Thyroid gland (tissue), 4 donors: ENCODE measurements at places on chromosomes 11 and 22. TPM values are rescaled to one million over a fixed set of nuclear protein-coding genes. Genes with fewer than 3 reads are reported as not detected.
A peak's percentile ranks its signal among the peaks of the same experiment; 100 is the strongest.

MS4A6A gene
- total RNA-seq, result 12.1 TPM

MS4A8 gene
- not detected for total RNA-seq

LPXN gene
- total RNA-seq, result 5.8 TPM

LGALS1 gene
- 212 TPM for total RNA-seq

DNA sequence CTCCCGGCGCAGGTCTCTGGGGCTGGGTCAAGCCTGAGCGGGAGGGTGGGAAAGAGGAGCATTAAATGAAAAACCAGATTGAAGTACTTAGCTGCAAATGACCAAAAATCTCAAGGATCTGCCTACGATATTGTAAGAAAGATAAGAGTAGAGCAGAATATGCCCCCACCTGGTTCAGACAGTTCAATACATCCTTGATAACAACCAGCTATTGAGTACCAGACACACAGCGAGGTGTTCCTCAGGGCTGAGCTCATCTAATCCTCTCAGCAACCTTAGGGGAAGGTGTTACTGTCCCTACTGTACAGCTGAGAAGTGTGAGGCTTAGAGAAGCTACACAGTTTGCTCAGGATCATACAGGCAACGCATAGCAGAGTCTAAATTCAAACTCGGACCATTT lies 27.4 kb upstream of the HMGXB4 start:
- DNase-seq, result no peak
- no peak overlapping the region for H3K27ac ChIP-seq
- peaks cover 7% of the 10 kb centered on the region for H3K4me1 ChIP-seq
- H3K4me3 ChIP-seq, result no peak overlapping the region

- no peak overlapping the region for H3K27ac ChIP-seq
- no peaks in the 10 kb centered on the region for H3K36me3 ChIP-seq
- DNase-seq, result peak; percentile 32
- peaks cover 20% of the 10 kb centered on the region for H3K4me1 ChIP-seq
Measured at GRCh38 chr11:33936725-33937604, 45.1 kb upstream of the LMO2 start.

GRCh38 chr11:83449338-83449913 lies 163.3 kb upstream of the CCDC90B start:
- H3K4me3 ChIP-seq, result no peak overlapping the region
- no peaks in the 10 kb centered on the region for H3K27me3 ChIP-seq
- no peak overlapping the region for H3K27ac ChIP-seq
- H3K4me1 ChIP-seq, result no peaks in the 10 kb centered on the region
- no peaks in the 10 kb centered on the region for H3K36me3 ChIP-seq

DNA sequence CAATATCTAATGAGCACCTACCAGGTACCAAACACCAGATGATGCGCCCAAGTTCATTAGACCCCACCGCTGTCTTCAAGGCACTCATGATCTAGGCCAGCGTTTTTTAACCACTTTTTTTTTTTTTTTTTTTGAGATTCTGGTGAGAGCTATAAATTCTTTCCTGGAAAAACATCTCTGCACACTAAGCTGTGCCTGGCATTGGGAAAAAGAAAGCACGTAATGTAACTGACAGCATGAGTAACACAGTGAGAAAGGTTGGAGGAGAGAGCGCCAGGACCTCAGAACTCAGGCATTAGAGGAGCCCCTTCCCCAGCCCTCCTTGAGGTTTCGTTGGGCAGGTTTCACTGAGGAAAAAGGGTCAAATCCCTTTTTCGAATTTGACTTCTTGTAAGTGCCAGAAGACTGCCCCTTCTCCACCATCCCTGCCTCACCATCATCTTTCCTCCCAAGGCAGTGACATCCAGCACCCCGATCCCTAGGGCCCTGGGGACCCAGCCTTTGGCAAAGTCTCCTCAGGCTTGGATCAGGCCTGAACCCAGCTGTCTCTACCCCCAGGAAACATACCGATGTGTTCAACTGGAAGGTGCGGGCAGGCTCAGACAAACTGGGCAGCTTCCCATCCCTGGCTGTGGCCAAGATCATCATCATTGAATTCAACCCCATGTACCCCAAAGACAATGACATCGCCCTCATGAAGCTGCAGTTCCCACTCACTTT lies 26.1 kb upstream of the SMIM35 start:
- H3K27ac ChIP-seq, result no peak overlapping the region
- H3K27me3 ChIP-seq, result no peaks in the 10 kb centered on the region
- no peak for DNase-seq
- no peak overlapping the region for H3K4me3 ChIP-seq
- no peaks in the 10 kb centered on the region for H3K4me1 ChIP-seq

DNA sequence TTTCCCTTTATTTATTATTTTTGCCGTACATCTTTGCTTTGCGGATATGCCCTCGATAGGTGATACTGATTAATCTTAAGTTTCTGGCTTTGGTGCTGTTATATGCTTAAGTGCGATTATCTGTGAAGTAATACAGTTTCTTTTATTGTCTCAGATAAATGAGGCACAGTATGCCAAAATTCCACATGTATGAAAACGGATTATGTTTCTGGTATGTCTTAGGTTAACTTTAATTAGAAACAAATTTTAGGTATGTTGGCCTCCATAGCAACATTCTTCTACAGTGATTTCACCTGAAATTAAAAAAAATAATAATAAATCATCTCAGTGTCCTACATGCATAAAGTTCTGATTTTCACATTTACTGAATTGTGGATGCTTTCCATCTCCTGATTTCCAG lies 119.2 kb downstream of the ARHGAP42 start:
- no peaks in the 10 kb centered on the region for H3K36me3 ChIP-seq
- no peak overlapping the region for H3K27ac ChIP-seq
- H3K4me1 ChIP-seq, result peaks cover 5% of the 10 kb centered on the region
- H3K27me3 ChIP-seq, result no peaks in the 10 kb centered on the region
- no peak for DNase-seq
- H3K4me3 ChIP-seq, result no peak overlapping the region

DNA sequence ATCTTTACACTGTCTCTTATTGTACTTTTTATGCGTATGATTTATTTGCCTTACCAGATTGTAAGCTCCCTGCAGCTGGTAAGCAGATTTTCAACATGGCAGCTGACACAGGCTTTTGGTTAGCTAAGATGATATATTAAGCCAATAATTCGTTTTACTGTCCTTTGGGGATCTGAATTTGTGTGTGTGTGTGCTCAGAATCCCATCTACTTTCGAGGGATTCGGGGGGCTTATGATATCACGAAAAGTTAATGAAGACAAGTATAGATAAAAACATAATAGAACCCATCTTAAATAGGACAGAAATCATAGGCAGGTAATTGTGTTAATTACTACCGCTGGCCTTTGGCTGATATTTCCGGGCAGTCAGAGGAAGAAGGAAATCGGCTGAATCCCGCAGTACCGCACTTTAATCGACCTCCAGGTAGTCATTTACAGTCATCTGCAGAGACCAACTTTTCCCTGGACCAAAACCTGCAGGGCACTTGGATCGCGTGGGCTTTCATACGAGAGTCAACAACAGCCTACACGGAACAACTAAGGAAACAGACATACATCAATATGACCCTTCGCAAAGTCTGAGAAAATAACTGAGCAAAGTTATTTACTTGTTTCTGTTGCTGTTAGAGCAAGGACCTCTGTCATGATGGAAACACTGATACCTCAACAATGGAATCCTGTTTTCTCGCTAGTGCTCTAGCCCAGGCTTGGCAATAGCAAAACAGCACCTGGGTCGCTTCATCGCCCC lies 802 bp downstream of the KBTBD3 start:
- peak; percentile 8 for DNase-seq
- peaks cover 9% of the 10 kb centered on the region for H3K36me3 ChIP-seq
- peak overlapping the region; percentile 83 for H3K27ac ChIP-seq
- peak overlapping the region; percentile 68 for H3K4me3 ChIP-seq
- peaks cover 6% of the 10 kb centered on the region for H3K4me1 ChIP-seq
- no peaks in the 10 kb centered on the region for H3K27me3 ChIP-seq

DNA sequence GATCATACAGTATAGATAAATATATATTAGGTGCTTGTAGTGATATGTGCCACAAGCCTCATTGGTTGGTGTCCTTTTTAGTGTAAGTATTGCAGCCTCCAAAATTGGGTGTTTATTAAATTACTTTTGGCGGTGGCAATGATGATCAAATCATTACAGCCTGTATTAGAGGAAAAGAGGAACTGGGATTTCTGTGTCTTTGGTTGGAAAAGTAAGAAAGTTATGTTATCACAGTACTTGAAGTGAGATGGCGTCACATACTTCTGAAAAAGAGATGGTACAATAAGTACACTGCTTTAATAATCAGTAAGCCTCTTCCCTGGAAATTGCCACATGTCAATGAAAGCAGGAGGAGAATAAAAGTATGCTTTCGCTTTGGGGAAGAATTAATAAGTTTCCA lies 523 bp upstream of the MPZL3 start:
- H3K4me3 ChIP-seq, result no peak overlapping the region
- peaks cover 13% of the 10 kb centered on the region for H3K4me1 ChIP-seq
- H3K27me3 ChIP-seq, result no peaks in the 10 kb centered on the region
- peak overlapping the region; percentile 94 for H3K27ac ChIP-seq
- DNase-seq, result no peak
- H3K36me3 ChIP-seq, result peaks cover 4% of the 10 kb centered on the region

DNA sequence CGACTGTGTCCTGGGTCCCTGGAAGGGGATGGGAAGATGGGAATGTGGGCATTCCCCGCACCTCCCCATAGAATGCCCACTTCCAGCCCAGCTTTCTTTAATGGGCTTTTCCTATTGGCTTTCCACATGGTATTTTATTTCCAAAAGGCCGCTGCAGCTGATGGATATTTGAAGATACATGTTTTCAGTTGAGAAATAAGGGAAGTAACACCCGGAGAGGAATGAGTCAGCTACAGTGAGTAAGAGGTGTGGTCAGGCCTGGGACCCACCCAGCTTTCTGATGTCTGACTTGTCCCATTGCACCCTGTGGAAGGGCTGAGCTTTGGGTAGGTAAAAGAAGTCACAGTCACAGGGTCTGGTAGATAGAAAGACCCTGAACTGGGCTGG lies 476.9 kb downstream of the MIAT start:
- no peaks in the 10 kb centered on the region for H3K36me3 ChIP-seq
- DNase-seq, result no peak
- H3K4me1 ChIP-seq, result peaks cover 12% of the 10 kb centered on the region
- H3K4me3 ChIP-seq, result no peak overlapping the region
- no peak overlapping the region for H3K27ac ChIP-seq
